Left forelimb (tissue), 1 donor: ENCODE measurements at places on chromosomes 11 and 22.

DNA sequence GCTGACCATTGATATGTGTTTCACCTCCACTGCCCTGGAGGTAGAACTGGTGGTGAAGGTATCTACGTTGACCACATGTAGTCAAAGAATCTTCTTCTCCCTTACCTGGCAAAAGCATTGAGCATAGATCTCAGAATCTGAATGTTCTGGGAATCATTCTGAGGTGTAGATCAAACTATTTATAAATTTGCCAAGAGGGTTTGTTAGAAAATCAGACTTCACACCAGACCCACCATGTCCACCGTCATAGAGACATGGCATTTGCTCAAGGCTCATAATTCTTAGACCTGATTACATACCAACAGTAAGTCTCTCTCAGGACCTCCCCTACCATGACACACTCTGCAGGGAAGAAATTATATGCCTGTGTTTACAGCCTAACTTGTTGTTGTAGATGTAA is at the start of gene OR8B2:
Gene OR8B2 (minus strand): TSS at position 101 of the 400 bp plus-strand sequence. CDS start 1,156 bp downstream, outside the sequence.
- no peak for DNase-seq

GRCh38 chr11:34308913-34309585 is 48.8 kb downstream of the ABTB2 start:
- no peak for DNase-seq

DNA sequence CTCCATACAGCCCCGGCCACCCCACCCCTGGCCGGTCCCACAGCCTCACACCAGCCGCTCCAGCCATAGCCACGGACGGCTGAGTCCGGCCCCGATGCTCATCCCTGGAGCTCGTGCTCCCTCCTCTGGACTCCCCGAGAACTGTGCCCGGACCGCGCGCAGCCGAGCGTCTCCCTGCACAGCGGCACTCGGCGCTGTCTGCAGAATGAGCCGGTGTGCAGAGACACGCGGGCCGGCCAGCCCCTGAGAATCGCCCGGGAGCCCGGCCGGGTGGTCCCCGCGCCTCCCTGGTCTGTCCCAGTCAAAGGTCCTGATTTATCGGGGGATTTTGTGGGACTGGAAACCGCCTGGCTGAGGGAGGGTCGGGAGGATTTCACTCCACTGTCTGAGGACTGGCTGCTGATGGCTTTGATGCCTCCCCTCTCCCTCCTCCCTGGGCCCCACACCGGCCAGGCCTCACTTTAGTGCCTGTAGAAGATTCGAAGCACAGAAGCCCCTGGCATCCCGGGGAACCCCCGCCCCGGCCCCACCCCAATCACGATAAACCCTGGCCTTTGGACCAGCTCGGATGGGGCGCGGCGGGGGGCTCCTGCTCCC is 102.7 kb downstream of the BRD1 start:
- no peak for DNase-seq

GRCh38 chr11:125952973-125953372 is 7.1 kb downstream of the VSIG10L2 start:
- no peak for DNase-seq

- no peak for DNase-seq
Observed at GRCh38 chr11:57474017-57474802, 13.9 kb downstream of the RTN4RL2 start.

DNA sequence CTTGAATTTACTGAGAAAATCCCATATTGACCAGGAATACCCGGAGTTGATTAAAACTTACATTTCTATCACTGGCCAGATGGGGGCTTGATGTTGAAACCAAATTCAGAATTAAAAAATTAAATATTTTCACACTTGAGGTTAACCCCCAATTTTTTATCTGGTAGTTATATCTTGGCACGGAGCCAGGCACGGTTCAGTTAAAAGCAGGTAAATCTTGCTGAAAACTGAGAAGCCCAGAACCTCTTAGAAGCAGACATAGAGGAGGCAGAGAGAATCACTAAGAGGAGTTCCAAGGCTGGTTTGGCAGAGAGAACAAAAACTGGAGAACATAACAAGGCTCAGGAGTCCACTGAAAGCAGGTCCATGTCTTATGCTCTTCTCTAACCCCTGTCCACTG is 77.7 kb downstream of the USP35 start:
- no peak for DNase-seq

GRCh38 chr22:33014621-33015020 is 43.6 kb downstream of the SYN3 start:
- no peak for DNase-seq

GRCh38 chr11:44014968-44015623 is 32.7 kb upstream of the ACCSL start:
- DNase-seq, result peak; percentile 36

GRCh38 chr11:76844511-76844910 is 16.2 kb upstream of the ACER3 start:
- no peak for DNase-seq

DNA sequence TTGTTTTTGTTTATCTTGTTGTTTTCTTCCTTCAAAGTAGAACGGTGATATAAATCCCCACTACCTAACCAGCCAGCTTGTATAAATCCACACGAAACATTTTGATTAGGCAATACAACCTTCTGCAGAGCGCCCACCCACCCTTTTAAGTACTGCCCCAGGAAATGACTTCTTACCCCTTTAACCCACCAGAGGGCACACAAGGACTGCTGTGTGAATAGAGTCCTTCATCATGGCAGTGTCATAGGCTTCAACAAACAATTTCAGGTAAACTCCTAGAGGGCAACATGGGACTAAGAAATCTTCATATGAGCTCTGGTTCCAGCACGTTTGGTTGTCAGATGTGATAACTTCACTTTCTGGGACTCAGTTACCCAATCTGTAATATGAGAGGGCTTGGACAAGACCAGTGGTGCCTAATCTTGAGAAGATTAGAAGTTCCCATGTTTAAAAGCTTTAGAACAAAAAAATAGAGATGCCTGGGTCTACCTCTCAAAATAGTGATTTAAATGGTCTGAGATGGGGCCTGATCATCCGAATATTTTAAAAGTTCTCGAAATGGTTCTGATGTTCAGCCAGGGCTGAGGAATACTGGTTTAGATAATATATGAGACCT is 56.1 kb downstream of the PIWIL4 start:
- DNase-seq, result peak; percentile 72

DNA sequence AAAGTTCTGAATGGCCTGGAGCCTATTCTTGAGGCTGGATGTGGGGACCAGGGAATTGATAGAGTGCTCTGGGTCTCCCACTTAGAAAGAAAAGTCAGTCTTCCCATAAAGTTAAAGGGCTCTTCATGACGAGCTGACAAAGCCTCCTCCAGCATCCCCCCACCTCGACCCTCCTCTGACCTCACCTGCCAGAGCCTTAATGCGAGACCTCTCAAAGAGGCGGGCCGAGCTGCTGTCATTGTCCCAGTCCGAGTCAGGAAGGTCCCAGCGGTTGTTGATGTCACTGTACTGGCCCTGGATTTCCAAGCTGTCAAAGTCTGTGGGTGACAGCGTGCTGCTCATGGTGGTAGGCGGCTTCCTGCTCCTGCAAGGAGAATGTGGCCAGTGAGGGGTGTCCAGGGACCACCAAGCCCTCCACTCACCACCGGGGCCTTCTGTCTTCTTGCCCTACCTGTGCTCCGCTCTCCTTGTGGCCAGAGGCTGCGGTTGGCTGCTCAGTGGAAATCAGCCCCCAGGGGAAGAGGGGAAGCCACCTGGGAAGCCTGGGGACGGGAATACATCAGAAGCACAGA is 8.0 kb downstream of the SPTBN2 start:
- DNase-seq, result no peak
